ENCODE measurements at places on chromosomes 2 and 18.

DNA sequence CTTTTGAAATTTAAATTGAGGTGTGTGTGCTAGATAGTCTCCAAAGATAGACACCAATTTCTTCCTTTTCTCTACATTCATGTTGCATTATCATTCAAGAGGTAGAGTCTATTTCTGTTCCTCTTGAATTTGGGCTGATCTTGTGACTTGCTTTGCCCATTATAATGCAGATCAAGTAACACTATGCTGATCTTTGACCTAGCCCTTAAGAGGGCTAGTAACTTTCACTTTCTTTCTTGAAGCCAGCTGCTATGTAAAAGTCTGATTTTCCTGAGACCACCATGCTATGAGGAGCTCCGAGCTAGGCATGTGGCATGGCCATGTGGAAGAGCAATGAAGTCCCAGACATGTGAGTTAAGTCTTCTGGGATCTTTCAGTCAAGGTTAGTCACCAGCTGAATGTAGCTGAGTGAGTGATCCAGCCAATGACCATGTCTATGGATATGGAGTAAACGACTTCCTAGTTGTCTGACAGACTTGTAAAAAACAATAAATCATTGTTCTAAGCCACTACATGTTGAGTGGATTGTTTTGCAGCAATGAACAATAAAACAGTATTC lies 189.4 kb upstream of the CWC22 start:
- no peak for DNase-seq

GRCh38 chr2:234980451-234981187 lies 28.8 kb downstream of the SH3BP4 start:
- no peak for DNase-seq

GRCh38 chr2:85851253-85852151 lies 37.3 kb downstream of the ST3GAL5 start:
- no peak for DNase-seq

DNA sequence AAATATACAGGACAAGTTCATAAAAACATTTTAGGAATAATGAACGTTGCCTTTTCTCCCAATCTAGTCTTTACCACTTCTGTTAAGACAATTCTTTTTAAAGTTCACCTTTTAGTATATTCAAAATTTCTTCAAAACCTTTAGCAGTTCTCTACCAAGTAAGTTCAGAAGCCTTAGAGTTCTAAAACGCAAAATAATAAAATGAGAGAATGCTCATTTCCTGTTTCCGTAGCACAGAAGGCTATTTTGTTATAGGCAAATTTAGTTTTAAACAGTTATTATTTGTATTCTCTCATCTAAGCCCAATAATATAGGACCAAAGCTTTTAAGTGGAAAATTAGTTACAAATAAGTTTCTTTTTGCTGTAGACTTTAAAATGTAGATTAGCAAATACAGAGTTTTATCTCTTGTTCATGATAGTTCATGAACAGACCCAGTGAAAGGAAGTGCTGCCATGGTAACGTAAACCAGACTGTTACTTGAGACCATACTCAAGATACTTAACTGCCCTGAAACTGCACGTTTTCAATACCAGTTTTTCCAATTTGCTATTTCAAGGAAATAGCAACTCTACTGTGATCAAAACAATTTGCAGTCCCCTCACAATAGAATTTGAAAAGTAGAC lies 173.1 kb upstream of the STON1 start:
- no peak for DNase-seq

GRCh38 chr2:15911686-15912085 lies 28.7 kb upstream of the MYCN start:
- DNase-seq: no peak

- no peak for DNase-seq
Observed at GRCh38 chr2:236657801-236658200, 88.2 kb downstream of the ACKR3 start.

- no peak for DNase-seq
Observed at GRCh38 chr18:48866856-48867255, 83.9 kb downstream of the SMAD7 start.

DNA sequence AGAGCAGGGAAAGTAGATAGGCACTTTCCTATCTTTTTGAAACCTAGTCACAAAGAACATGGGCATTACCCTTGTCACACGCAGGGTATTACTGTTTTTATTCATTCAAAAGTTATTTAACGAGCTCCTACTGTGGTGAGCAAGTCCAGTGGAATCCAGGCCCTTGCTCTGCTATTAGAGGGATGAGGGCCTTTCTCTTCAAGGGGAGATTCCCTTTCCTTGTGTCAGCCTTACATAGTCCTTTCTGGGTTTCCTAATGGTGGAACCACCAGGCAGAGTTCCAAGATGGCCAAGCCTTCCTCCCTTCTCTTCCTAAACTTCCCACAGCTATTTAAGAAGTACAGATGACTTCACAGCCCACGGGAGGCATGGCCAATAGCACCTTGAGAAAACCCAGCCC lies 64.6 kb downstream of the SPTBN1 start:
- DNase-seq: no peak

DNA sequence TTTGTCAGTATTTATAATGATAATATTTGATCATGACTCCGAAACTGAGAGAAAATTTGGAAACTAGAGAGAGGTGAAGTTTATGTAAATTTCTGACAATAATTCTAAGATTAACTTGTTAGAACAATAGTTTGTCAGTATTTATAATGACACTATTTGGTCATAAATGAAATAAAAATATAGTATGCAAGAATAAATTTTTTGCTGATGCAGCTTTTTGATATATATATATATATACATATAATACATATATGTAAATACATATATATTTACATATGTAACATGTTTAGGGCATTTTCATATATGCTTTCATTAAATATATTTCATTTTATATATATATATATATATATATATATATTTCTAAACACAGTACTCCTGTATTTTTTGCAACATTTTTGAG lies 1158.1 kb downstream of the LRP1B start:
- DNase-seq: no peak

GRCh38 chr18:44848644-44849335 lies 168.1 kb downstream of the SETBP1 start:
- no peak for DNase-seq

DNA sequence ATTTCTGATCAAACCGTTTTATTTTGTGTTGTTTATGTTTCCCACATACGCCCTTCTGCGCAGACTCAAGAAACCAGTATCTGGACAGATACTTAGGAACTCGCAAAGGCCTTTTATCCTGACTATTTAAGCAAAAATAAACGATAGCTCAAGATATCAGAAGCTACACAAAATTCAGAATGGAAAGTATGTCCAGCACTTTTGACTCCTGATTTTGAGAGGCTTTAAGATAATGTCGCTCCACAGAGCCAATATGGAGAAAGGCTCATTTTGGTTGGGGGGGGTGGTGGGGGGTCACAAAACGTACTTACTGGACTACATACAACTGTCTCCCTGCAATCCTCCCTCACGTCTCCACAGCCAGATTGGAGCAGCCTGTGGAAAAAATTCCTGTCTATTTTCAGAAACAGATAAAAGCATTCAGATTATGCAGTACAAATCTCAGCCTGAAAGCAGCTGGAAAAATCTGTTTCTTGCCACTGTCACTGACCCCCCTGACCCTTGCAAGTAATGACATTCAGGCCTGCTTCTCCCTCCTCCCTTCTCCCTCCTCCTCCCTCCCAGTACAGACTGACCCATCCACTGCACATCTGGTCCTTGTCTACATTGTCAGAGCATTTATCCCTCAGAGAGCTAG lies 34.9 kb upstream of the LCLAT1 start:
- no peak for DNase-seq

GRCh38 chr18:49907346-49907929 lies 94.1 kb upstream of the ACAA2 start:
- DNase-seq: no peak

DNA sequence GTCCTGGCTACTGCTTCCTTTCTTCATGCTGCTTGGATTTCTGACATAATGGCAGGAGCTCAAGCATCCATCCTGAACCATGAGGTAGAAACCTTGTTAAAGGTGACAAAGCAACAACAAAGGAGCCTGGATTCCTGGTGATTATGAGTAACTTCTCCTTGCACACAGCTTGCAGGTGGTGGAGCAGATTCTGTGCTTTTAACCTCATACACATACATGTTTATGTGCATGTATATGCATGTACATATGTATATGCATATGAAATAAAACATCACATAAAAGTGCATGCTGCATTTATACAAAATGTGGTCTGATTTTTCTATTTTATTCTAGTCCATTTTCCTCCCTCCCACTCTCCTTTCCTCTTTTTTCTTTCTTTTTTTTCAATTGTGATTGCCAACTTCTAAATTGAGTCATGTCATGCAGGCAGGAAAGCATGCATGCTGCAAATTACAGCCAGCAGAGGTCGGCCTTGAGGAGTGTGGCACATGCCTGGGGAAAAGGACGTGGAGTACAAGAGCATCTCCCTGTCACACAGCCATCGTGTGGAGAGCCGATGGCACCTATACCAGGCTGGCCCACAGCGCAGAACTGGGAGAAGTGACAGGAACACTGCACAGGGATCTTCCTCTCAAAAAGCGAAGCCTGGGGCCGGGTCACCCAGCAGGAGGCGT lies 17.9 kb downstream of the LCT start:
- DNase-seq: no peak

DNA sequence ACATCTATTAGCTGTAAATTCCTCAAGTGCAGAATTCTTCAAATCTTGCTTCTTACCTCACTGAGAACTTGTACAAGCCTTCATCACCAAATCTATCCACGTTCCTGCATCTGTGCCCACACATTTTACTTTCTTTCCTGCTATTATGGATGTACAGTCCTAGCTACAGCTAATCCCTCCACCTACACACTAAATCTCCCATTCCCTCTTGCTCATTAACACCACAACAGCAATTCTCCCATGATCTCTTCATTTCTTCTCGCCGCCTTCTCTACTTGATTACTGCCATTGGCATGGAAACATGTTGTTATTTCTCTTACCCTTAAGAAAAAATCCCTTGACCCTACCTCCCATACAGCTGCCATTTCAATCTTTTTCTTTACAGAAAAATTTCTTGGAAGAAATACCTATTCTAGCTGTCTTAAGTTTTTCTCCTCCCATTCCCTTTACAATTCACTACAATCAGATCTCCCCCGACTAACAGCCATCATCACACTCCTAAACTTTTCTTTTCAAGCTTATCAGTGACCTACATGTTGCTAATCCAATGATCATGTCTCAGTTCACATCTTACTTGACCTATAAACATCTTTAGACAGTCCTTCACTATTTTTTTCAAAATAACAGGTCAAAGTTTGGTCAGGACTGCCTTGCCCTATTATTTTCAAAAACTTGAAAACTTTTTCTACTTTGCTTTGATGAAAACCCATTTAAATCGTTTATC lies 41.0 kb downstream of the ROCK2 start:
- no peak for DNase-seq

DNA sequence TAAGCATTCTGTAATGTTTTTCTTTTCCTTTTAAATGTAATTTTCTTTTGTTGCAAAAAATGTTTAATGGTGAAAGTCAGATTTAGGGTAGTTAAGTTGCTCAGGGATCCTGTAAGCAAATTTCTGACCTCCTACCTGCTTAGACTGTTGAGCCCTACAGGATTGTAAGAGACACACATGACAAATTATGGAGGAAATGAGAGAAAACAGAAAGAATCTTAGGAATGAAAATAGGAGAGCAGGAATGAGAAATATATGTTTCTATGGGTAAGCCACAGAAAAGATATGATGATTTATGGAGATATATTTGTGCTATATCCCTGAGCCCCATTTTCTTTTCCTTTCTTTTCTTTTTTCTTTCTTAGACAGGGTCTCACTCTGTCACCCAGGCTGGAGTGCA lies 28.3 kb downstream of the CYBRD1 start:
- no peak for DNase-seq

- no peak for DNase-seq
Observed at GRCh38 chr2:175039031-175039430, 33.9 kb upstream of the CHN1 start.

DNA sequence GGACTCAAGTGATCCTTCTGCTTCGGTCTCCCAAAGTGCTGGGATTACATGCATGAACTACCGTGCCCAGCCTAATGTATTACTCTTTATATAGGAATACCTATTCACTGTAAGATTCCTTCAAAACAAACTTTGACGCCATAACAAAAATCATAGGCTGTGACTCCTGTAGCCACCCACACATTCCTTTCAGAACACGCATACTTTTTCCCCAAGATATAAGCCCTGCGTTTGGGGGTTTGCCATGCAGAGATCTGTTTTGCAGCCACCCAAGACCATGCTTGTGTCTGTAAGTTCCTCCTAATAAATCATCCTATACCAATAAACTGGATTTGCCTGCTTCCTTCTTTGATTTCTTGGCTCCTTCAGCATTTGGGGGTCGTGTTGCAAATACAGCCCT lies 46.0 kb upstream of the STON1 start:
- DNase-seq: no peak

GRCh38 chr2:230234845-230235244 lies 9.3 kb downstream of the SP140 start:
- no peak for DNase-seq

GRCh38 chr18:50451100-50451842 lies 76.4 kb downstream of the SKA1 start:
- DNase-seq: no peak

DNA sequence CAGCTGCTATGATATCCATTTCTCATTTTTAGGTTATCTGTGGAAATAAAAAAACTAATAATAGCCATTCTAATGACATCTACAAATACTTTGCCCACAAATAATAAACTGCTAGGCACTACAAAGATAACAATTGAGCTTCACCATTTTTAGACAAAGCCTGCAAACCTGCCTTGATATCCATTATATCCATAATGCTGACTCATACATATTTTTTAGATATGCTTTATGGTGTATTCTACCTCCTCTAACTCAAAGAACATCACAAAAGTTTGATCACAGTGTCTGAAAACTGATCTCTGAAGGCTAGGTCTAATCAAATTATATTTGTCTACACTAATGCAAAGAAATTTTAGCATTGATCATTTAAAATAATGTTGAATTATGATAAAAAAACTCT lies 138.4 kb downstream of the HNMT start:
- no peak for DNase-seq

GRCh38 chr2:104430359-104430740 lies 423.6 kb upstream of the POU3F3 start:
- no peak for DNase-seq

DNA sequence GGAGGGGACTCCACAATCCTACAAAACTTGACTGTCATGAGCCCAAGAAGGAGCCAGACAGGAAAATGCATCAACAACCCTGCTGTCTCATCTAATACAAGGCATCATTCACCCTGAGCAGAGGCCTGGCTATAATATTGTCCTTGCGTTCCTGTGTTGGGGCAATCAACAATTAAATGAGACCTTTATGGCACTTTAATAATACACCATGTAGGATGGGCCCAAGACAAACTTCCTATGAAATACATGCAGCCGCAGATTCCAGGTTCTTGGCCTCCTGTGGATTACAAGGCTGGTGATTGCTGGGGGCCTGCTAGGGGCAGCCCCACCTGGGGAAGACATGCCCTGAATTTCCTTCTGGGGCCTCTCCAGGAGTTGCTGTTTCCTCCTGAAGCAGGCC lies 82.8 kb upstream of the PPP1CB start:
- DNase-seq: no peak

GRCh38 chr2:195695002-195695631 lies 38.1 kb downstream of the SLC39A10 start:
- DNase-seq: no peak

DNA sequence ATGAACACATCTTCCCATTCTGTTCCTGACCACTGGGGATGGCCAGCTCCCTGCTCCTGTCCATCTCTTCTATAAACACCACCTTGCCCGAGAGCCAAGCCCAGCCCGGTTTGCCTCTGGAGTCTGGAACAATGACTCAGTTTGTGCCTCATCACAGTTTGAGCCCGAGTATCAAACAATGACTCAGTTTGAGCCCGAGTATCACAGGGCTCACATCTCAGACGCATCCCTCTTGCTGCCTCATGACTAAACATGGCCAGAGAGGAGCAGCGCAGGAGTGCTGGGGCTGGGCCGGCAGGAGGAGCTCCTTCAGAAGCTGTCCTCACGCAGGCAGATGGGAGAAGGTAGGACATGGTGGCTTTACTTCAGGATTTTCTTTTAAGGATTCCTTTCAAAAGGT lies 68.7 kb downstream of the PXDN start:
- DNase-seq: no peak
